Activated CD4-positive, alpha-beta T cell treated with anti-CD3 and anti-CD28 coated beads, Interleukin-10, Interleukin-2, amounts not matched to agents 100 ng/mL and 50 ng/mL, durations not matched to agents 16 hours and 8 hours (primary cell): ENCODE measurements at places on chromosomes 4 and X.

GRCh38 chr4:99885063-99885664 is 9.1 kb downstream of the LAMTOR3 start:
- DNase-seq = peak; percentile 62

- DNase-seq = no peak
Observed at GRCh38 chr4:110793381-110793801, 170.5 kb upstream of the PITX2 start.

GRCh38 chrX:13911586-13911985 is 94.7 kb upstream of the GPM6B start:
- no peak for DNase-seq

DNA sequence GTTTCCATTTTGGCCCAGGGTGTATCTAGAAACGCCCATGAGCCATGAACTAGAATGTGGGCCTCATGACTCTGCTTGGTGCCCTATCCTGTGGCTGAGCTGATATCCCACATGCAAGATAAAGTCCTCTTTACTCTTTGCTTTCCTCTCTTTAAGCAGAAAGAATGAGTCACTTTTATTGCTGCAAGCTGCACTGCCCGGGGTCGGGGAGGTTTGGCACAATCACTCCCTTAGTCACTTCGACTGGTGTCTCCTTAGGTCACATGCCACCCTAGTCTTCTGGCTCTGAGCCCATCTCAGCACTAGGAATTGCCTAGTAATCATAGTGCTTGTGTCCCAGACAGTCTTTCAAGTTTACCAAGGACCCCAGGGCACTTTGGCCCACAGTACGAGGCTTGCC is 75.1 kb upstream of the CXorf66 start:
- no peak for DNase-seq

DNA sequence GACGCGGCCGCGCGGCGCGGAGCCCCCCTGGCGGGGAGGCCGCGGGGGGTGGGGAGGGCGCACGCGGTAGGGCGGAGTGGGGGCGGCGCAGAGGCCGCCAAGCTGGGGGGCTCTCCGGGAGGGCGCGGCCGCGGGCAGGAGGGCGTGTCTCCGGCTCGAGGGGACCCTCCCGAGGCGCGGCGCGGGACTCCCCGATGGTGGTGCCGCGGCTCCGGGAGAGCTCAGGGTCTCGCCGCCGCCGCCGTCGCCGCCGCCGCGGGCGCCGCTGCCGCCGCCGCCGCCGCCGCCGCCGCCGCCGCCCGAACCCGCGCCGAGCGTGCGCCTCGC is 165 bp upstream of the PTCHD1 start:
- DNase-seq = no peak

- DNase-seq = no peak
Observed at GRCh38 chr4:73895201-73896175, 26.3 kb downstream of the CXCL1 start.

- no peak for DNase-seq
Observed at GRCh38 chr4:83591730-83592129, 55.8 kb downstream of the GPAT3 start.

- no peak for DNase-seq
Observed at GRCh38 chr4:165324236-165324917, 3.1 kb upstream of the MSMO1 start.

- DNase-seq = no peak
Observed at GRCh38 chr4:83831588-83831987, 295.7 kb downstream of the GPAT3 start.

GRCh38 chrX:127877318-127877717 is 174.9 kb downstream of the ACTRT1 start:
- no peak for DNase-seq

- no peak for DNase-seq
Observed at GRCh38 chrX:7714351-7714750, 128.6 kb upstream of the VCX start.

GRCh38 chrX:151564035-151564434 is 560 bp downstream of the PASD1 start:
- DNase-seq = no peak

GRCh38 chr4:152556834-152557233 is 20.9 kb upstream of the FBXW7 start:
- no peak for DNase-seq

- no peak for DNase-seq
Observed at GRCh38 chr4:68401231-68401630, 46.0 kb upstream of the TMPRSS11E start.

DNA sequence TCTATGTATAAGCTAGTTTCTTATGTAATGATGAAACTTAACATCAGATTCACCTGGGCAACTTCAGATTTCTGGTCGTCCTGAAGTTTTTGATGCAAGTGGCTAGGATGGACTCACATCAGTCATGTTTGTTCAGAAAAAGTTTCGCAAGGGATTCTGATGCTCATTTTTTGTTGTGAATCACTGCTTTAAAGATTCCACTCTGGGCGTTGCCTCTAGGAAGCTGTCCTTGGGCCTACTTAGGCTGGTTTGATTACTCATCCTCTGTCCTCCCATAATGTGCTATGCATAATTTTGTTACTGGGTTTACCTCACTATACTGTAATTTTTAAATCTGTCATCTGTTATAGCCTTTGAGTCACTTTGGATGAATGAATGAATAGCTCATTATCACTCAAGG is 30.8 kb downstream of the HERC3 start:
- no peak for DNase-seq
